ENCODE measurements at places on chromosomes 16 and 17.

GRCh38 chr17:51402899-51403298 lies 142.6 kb downstream of the UTP18 start:
- H3K27ac ChIP-seq, result no peak overlapping the region
- H3K4me1 ChIP-seq, result peaks cover 7% of the 10 kb centered on the region
- H3K4me3 ChIP-seq, result no peak overlapping the region

GRCh38 chr16:50261160-50261706 lies 5.1 kb upstream of the ADCY7 start:
- no peaks in the 10 kb centered on the region for H3K36me3 ChIP-seq
- DNase-seq, result no peak
- no peak overlapping the region for H3K27ac ChIP-seq
- H3K27me3 ChIP-seq, result no peaks in the 10 kb centered on the region
- peaks cover 18% of the 10 kb centered on the region for H3K4me1 ChIP-seq
- no peak overlapping the region for H3K4me3 ChIP-seq

GRCh38 chr17:63961355-63962212 lies 11.1 kb downstream of the SCN4A start:
- H3K27ac ChIP-seq, result no peak overlapping the region
- H3K27me3 ChIP-seq, result no peaks in the 10 kb centered on the region
- H3K4me3 ChIP-seq, result peak overlapping the region; percentile 35
- no peaks in the 10 kb centered on the region for H3K36me3 ChIP-seq

GRCh38 chr17:45426561-45426960 lies 6.1 kb downstream of the ARHGAP27 start:
- no peaks in the 10 kb centered on the region for H3K36me3 ChIP-seq
- peaks cover 57% of the 10 kb centered on the region for H3K27me3 ChIP-seq
- no peak overlapping the region for H3K27ac ChIP-seq
- peaks cover 19% of the 10 kb centered on the region for H3K4me1 ChIP-seq
- no peak for DNase-seq

DNA sequence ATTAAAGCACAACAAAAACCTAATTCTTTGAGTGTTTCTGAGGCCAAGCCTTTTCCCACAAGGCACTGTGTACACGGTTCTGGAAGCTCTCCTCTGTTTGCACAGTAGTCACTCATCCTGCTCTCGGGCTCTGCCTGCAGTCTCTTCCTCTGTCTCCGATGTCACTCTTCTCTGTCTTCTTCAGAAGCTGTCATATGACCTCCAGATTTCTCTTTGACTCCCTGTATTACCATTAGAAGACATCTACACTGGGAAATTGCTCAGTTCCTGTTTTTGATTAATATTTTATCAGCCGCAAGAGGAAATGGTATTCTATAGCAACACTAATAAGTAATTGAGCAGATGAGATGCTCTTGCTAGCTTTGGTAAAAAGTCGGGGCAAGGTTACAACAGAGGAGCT lies 422.9 kb downstream of the WWOX start:
- H3K4me1 ChIP-seq, result no peaks in the 10 kb centered on the region
- no peak for DNase-seq
- H3K36me3 ChIP-seq, result no peaks in the 10 kb centered on the region
- no peak overlapping the region for H3K4me3 ChIP-seq
- no peaks in the 10 kb centered on the region for H3K27me3 ChIP-seq

- H3K4me1 ChIP-seq, result peaks cover 6% of the 10 kb centered on the region
- H3K27me3 ChIP-seq, result peaks cover 62% of the 10 kb centered on the region
- DNase-seq, result peak; percentile 86
- H3K36me3 ChIP-seq, result no peaks in the 10 kb centered on the region
- no peak overlapping the region for H3K27ac ChIP-seq
Measured at GRCh38 chr16:67150047-67150832, 558 bp downstream of the B3GNT9 start.

DNA sequence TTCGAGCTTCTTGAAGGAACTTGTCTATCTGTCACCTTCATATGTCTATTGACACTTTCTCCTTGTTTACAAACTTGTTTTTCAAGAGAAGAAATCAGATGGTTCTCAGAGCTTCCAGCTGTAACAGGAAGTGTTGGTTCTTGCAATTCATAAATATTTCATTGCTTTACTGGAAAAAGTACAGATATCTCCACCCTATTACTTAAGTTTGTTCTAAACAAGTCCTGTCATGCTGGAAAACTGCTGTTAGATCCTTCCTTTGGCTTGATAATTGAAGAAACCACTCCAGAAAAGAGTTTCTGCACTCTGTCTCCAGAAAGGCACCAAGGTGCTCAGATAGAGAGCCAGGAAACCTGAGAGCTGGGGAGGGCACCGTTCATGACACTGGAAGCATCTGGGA lies 181.6 kb downstream of the DNAH9 start:
- no peaks in the 10 kb centered on the region for H3K36me3 ChIP-seq
- no peaks in the 10 kb centered on the region for H3K4me1 ChIP-seq
- no peaks in the 10 kb centered on the region for H3K27me3 ChIP-seq
- H3K4me3 ChIP-seq, result no peak overlapping the region
- no peak overlapping the region for H3K27ac ChIP-seq
- no peak for DNase-seq

- H3K36me3 ChIP-seq, result no peaks in the 10 kb centered on the region
- no peak overlapping the region for H3K27ac ChIP-seq
- H3K4me3 ChIP-seq, result no peak overlapping the region
Measured at GRCh38 chr17:7977805-7978204, 24.6 kb upstream of the GUCY2D start.

- H3K36me3 ChIP-seq, result no peaks in the 10 kb centered on the region
- H3K4me1 ChIP-seq, result no peaks in the 10 kb centered on the region
- no peak overlapping the region for H3K4me3 ChIP-seq
- no peaks in the 10 kb centered on the region for H3K27me3 ChIP-seq
- no peak overlapping the region for H3K27ac ChIP-seq
Measured at GRCh38 chr17:77054936-77055335, 85.8 kb upstream of the SEC14L1 start.

- no peaks in the 10 kb centered on the region for H3K36me3 ChIP-seq
- H3K27me3 ChIP-seq, result peaks cover 29% of the 10 kb centered on the region
- no peak overlapping the region for H3K27ac ChIP-seq
- H3K4me3 ChIP-seq, result no peak overlapping the region
Measured at GRCh38 chr17:35214192-35214591, 20.0 kb upstream of the SLC35G3 start.

DNA sequence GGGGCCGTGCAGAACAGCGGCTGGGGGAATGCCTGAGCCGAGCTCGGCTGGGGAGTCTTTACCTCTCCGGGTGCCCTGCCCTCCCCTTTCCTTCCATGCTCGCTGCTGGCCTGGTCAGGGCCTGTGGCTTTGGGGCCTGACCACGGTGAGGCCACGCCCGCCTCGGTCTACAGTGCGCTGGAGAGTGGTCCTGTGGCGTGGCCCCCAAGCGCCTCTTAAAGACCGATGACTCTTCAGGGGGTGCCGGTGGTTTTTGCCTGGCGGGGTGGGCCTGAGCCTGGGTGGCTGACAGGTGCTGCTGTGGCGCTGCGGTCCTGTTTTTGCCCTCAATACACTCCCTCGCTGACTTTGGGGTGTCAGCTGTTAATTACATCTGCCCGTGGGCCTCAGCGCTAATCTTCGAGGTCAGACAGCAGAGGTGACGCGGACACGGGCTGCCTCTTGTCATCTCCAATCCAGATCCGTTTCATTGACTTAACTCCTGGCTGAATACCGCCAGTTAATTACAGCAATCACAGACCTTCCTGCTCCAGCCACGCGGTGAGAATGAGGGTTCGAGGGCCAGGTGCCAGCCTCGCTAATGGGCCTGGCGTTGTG lies 29.7 kb downstream of the GSE1 start:
- no peak overlapping the region for H3K4me3 ChIP-seq
- DNase-seq, result no peak
- H3K27ac ChIP-seq, result no peak overlapping the region
- peaks cover 3% of the 10 kb centered on the region for H3K4me1 ChIP-seq

GRCh38 chr17:43043307-43043706 lies 18.3 kb downstream of the RND2 start:
- no peak overlapping the region for H3K4me3 ChIP-seq
- no peak overlapping the region for H3K27ac ChIP-seq
- DNase-seq, result no peak
- H3K4me1 ChIP-seq, result peaks cover 29% of the 10 kb centered on the region
- no peaks in the 10 kb centered on the region for H3K27me3 ChIP-seq

GRCh38 chr16:10521681-10522274 lies 58.6 kb downstream of the EMP2 start:
- no peaks in the 10 kb centered on the region for H3K4me1 ChIP-seq
- no peak overlapping the region for H3K27ac ChIP-seq
- DNase-seq, result peak; percentile 82
- no peaks in the 10 kb centered on the region for H3K36me3 ChIP-seq

DNA sequence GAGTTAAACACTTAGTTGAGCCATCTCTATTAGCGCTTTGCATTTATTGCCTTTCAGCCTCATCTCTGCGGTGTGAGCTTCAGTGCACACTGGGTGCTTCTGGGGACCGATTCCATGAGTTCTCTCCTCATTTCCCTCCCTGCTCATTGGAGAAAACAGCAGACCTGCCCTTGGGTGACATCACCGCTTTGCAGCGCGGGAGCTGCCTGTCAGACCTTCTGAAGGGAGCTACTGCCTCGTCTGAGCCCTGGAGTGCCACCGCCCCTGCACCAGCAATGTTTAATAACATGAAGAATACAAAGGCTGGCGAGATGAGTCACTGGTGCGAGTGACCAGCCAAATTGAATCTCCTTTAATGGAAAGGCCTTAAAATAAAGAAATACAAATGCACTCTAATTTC lies 30.2 kb upstream of the CPPED1 start:
- no peak overlapping the region for H3K27ac ChIP-seq
- H3K36me3 ChIP-seq, result no peaks in the 10 kb centered on the region

DNA sequence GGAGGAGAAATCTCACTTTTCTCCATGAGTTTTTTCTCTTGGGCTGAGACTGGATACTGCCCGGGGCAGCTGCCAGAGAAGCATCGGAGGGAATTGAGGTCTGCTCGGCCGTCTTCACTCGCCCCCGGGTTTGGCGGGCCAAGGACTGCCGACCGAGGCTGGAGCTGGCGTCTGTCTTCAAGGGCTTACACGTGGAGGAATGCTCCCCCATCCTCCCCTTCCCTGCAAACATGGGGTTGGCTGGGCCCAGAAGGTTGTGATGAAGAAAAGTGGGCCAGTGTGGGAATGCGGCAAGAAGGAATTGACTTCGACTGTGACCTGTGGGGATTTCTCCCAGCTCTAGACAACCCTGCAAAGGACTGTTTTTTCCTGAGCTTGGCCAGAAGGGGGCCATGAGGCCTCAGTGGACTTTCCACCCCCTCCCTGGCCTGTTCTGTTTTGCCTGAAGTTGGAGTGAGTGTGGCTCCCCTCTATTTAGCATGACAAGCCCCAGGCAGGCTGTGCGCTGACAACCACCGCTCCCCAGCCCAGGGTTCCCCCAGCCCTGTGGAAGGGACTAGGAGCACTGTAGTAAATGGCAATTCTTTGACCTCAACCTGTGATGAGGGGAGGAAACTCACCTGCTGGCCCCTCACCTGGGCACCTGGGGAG lies 19.1 kb downstream of the NGFR start:
- no peaks in the 10 kb centered on the region for H3K27me3 ChIP-seq
- no peak overlapping the region for H3K27ac ChIP-seq
- H3K36me3 ChIP-seq, result no peaks in the 10 kb centered on the region
- H3K4me1 ChIP-seq, result peaks cover 17% of the 10 kb centered on the region

DNA sequence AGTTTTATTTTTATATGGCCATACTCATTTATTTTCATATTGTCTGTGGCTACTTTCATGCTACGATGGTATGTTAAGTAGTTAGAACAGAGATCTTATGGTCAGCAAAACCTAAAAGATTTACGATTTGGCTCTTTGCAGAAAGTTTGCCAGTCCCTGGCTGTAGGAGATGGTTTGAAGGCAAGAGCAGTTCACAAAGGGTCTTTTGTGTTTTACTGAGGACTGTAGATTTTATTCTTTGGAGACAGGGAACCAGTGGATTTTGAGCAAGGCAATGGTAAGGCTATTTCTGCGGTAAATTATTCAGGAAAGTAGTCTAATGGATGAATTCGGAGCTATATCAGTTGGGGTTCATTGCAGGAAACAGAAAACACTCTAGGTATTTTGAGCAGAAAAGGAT lies 90.7 kb downstream of the WWP2 start:
- no peak for DNase-seq
- no peak overlapping the region for H3K4me3 ChIP-seq
- no peak overlapping the region for H3K27ac ChIP-seq
- no peaks in the 10 kb centered on the region for H3K36me3 ChIP-seq

GRCh38 chr17:45851022-45851421 lies 6.3 kb downstream of the SPPL2C start:
- no peak overlapping the region for H3K27ac ChIP-seq
- H3K27me3 ChIP-seq, result no peaks in the 10 kb centered on the region
- no peak overlapping the region for H3K4me3 ChIP-seq
- no peaks in the 10 kb centered on the region for H3K36me3 ChIP-seq

DNA sequence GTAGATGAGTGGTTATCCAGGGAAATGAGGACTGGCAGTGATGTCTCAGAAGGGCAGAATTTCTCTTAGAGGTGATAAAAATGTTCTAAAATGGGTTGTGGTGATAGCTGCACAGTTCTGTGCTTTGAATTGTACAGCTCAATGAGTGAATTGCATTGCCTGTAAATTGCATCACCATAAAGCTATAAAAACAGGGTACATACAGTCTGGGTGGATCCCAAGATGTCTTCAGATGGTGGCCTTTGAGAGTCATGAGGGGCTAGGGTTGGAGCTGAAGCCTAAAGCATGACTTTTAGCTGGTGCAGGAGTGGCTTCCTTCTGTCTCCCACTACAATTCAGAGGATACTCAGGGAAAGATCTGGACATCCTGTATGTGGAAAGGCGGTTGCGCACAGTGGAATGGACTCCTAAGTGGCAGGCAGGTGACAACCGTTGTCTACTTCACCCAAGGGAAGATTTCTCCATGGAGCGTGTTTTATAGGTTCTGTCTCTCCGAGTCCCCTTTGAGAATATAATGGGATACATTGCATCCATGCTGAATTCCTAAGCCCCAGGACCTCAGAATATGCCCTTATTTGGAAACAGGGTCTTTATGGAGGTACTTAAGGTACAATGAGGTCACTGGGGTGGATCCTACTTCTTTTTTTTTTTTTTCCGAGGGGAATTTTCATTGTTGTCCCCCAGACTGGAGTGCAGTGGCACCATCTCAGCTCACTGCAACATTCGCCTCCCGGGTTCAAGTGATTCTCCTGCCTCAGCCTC lies 1.6 kb upstream of the IL32 start:
- H3K4me1 ChIP-seq, result peaks cover 4% of the 10 kb centered on the region
- peaks cover 24% of the 10 kb centered on the region for H3K27me3 ChIP-seq
- H3K27ac ChIP-seq, result no peak overlapping the region
- no peak for DNase-seq

DNA sequence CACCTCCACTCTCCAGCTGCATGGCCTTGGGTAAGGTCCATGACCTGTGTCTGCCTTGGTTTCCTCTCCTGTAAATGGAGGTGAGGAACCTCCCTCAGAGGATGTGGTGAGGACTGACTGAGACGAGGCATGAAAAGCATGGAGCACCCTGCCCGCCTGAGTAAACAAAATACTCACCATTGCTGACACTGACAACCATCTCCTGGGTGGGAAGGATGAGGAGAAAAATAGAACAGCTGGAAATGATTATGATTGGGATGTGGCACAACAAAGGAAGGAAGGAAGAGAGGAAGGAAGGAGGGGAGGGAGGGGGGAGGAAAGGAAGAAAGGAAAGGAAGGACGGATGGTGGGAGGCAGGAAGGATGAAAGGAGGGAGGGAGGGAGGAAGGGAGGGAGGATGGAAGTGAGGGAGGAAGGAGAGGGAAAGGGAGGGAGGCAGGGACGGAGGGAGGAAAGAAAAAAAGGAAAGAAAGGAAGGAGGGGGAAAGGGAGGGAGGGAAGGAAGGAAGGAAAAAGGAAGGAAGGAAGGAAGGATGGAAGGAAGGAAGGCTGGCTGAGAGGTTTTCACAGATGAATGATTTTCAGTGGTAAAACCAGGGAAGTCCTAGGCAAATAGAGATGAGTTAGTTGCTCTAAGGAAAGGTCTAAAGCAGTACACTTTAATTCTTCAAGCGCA lies 276.5 kb upstream of the XYLT1 start:
- H3K36me3 ChIP-seq, result no peaks in the 10 kb centered on the region
- H3K4me3 ChIP-seq, result no peak overlapping the region
- no peak overlapping the region for H3K27ac ChIP-seq
- no peaks in the 10 kb centered on the region for H3K27me3 ChIP-seq

All from neural progenitor cell (in vitro differentiated cells).